IPS-NIHi11 (cell line): ENCODE measurements at places on chromosomes 2 and 18.

GRCh38 chr2:5933669-5934068, 241.5 kb downstream of the SOX11 start:
- no peak for DNase-seq

- peak; percentile 40 for DNase-seq
Measured at GRCh38 chr2:36214691-36215090, 140.9 kb upstream of the CRIM1 start.

DNA sequence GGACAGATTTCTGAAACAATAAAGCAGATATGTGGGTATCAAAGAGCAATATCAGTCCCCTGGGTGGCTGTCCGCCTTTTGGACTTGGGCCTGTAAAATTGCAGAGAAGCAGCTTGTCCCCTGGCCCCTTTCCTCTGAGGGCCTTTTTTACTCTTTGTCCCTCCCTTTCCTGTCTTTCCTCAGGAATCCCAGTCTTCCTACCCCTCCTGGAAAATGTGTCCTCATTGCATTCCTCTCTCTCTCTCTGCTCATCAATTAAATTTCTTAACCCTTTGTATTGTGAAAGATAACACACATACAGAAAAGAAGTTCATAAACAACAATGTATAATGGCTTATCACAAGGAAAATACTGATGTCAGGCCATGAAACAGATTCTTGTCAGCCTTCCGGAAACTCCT, 3.0 kb upstream of the GRB14 start:
- no peak for DNase-seq

GRCh38 chr2:223970343-223971128, 13.3 kb downstream of the MRPL44 start:
- DNase-seq: peak; percentile 39

DNA sequence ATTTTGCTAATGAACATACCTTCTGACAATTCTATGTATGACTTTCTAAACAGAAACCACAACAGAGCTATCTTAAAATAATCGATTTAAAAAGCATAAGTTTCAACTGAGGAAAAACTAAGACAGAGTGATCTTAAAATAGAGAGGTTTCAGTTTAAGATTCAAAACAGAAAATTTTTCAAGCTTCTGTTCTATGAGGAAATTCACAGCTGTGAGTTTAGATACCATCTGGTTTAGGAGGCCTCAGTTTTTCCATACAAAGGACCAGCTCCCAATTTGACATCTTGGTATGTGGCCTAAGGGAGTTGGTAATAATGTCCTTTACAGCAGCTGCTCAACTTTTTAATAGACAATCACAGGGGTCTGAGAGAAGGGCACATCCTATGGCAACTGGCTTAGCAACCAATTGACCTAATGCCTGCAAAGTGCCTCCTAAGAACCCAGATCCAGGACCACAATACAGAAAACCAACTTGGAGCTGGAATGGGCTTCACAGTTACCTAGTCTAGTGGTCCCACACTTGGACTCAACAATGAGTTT, 39.7 kb downstream of the MDH1 start:
- DNase-seq: no peak

DNA sequence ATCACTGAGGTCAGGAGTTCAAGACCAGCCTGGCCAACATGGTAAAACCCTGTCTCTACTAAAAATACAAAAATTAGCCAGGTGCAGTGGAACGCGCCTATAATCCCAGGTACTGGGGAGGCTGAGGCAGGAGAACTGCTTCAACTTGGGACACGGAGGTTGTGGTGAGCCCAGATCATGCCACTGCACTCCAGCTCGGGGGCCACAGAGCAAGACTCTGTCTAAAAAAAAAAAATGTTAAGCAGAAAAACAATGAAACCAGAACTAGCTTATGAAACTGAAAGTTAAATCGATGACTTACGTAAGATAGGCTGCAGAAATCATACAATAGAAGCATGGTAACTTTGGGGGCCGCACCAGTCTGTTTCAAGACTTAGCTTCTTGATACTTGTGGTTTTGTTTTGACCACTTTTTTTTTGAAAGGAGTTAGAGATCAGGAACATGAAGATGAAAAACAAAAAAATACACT, 6.2 kb upstream of the GPR155 start:
- DNase-seq: no peak

- DNase-seq: no peak
Measured at GRCh38 chr18:36872329-36872728, 43.4 kb downstream of the KIAA1328 start.

DNA sequence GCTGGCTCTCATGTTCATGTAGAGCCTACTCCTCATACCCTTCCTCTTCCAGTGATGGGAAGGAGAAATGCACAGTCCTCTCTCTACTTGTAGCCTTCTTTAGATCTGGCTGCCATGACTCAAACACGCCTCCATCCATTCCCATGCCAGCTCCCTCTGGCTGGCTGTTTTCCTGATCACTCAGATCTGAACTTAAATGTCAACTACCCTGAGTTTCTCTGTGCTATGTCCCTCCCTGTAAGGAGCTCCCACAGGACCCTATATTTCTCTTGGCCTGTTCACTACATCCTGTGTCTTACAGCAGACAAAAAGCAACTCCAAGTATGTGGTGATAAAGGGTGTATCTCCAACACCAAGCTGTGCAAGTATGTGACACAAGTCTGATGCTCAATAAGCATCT, 152.4 kb downstream of the TCF4 start:
- DNase-seq: no peak

GRCh38 chr18:74264303-74265020, 27.3 kb downstream of the CYB5A start:
- no peak for DNase-seq

- DNase-seq: no peak
Measured at GRCh38 chr2:66729416-66730330, 294.7 kb downstream of the MEIS1 start.
